Endothelial cell (in vitro differentiated cells): ENCODE measurements at places on chromosomes 5 and 9.

DNA sequence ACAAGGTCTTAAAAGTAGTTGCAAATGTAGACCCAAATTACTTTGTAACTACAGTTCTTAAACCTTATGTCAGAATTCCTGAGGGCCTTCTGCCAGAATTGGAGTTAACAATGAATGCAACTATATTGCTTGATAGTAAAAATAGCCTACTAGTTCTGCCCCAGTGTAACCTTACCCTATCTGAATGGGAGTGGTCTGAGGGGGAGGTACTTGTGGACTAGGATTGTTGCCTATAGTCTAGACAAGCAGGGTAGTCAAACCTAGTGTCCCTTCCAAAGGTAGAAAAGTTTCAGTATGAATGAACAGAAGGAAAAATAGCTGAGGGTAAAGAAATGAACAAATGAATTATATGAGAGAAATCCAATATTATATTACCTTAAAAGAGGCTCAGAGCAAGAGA is 242.2 kb downstream of the PJA2 start:
- no peak for DNase-seq

DNA sequence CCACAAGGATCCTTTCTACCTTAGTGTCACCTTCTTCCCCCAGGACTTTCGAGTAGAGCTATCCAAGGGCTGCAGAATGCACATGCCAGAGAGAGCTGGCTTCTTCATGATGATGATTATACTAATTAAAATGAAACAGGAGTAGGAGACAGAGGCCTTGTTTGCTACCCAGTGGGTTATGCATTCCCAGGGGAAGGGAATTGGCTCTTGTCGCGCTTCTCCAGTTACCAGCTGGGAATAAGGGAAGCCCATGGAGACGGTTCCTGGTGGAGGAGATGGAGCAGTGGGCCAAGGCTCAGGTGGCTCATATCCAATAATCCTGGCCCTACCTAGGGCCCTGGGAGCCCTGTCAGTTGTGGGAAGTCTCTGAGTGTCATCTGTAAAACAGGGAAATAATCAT is 65.1 kb downstream of the WWC1 start:
- DNase-seq, result no peak

- no peak for DNase-seq
Observed at GRCh38 chr9:91150273-91150997, 211.3 kb downstream of the AUH start.

GRCh38 chr5:159304961-159305595 is 25.2 kb downstream of the IL12B start:
- DNase-seq, result no peak

GRCh38 chr9:71941998-71942567 is 30.6 kb downstream of the C9orf85 start:
- DNase-seq, result no peak

- no peak for DNase-seq
Observed at GRCh38 chr9:121645003-121645402, 6.4 kb upstream of the DAB2IP start.

GRCh38 chr5:167702014-167702413 is 589.4 kb upstream of the WWC1 start:
- DNase-seq, result no peak

- no peak for DNase-seq
Observed at GRCh38 chr9:69232135-69232534, 58.1 kb downstream of the TJP2 start.

GRCh38 chr5:135508496-135509005 is 27.2 kb downstream of the NEUROG1 start:
- no peak for DNase-seq

DNA sequence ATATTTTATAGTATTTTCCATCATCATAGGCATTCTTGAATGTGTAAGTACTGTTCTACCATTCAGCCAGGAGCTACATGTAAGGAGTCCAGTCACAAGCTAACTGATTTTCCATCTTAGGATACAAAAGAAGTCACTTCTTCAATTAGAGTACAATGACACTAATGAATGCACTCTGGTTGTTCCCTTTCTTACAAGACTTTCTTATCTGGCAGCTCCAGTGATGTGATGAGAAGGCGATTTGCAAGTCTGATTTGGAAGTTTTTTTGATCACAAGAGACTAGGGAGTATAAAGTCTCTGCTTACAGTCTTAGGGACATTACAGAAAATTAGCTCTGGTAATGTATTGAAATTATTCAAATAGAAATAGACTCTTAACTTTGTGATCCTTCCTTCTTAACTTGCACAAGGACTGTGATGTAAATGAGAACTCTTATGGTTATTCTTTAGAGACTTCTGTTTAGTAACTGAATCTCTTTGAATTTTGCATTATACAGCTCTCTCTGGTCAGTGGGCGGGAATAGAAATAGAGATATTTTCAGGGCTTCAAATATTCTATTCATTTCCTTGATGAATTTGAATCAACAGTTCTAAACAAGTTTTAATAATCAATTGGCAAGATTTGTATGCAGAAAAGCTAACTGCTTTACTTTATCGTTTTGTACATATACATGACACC is 130.4 kb upstream of the CDH6 start:
- no peak for DNase-seq

DNA sequence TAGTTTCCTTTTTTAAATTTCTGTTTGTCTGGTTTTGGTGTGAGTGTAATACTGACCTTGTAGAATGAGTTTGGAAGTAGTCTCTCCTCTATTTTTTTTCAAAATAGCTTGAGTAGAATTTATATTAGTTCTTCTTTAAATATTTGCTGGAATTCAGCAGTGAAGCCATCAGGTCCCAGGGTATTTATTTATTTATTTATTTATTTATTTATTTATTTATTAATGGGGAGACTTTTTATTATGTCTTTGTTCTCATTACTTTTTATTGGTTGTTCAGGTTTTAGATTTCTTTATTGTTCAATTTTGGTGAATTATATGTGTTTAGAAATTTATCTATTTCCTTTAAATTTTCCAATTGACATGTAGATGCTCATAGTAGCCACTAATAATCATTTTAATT is 875.8 kb upstream of the COX7C start:
- DNase-seq, result no peak

DNA sequence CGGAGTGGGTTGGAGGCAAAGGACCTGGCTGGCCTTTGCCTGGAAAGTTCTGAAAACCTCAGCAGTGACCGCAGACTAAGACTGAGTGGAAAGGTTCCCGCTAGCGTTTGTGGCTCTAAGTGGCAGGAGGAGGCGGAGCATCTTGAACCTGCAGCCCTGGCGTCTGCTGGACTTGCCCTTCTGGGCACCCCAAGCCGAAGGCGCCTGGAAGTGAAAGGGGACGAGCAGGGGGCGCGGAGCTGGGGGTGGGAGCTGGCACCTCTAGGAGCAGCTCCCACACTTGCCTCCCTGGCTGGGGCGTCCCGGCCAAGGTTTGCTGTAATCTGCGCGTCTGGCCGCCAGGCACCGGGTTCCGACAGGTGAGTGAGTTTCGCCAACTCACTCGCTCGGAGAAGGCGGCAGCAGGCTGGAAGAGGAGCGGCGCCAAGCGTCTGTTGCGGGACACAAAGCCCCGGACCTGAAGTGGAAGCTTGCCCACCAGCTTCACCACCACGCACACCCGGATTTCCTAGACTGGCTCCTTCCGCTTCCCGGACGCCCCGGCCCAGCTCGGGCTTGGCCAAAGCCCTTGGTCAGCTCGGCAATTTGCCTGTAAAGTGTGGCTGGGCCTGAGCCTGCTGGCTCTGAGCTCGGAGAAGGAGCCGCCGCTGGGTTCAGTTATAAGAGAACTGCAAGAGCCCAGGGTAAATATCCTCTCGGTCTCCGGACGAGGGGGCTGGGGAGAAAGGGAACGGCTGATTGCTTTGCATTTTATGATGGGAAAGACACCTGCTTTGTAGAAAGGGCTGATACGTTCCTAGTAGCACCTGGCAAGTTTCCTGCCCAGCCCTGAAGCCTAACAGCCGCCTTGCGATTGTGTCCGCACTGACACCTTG is at the start of gene GNA14:
GNA14 (minus strand) TSS at position 89 of the 875 bp plus-strand sequence. CDS start 529 bp downstream, outside the sequence.
- peak; percentile 63 for DNase-seq

DNA sequence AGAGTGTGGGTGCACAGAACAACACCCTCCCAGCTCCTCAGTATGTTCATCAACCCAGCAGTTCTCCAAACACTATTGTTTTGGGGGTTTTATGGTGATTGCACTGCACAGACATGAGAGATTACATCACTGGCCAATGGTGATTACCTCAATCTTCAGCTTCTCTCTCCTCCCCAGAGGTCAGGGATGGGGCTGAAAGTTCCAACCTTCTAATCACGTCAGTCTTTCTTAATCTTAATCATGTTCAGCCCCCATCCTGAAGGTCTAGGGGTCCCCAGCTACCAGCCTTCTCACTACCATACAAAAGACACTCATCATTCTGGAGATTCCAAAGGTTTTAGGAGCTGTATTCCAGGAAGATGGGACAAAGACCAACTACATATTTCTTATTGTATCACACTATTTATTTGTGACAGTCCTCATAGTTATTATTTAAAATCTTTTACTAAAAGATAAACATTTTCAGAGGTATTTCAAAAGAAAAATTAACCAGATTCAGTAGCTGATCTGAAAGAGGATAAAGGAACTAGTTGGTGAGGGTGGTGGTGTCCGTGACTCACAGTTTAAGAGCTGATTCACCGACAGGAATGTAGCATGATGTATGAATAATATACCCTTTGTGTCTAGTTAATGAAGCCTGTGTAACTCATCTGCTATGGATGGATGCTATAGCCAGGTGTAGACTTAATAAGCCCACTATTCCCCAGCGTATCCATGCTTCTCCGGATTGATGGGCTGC is 35.6 kb downstream of the RASEF start:
- DNase-seq, result no peak

- DNase-seq, result no peak
Observed at GRCh38 chr9:94250456-94250855, 8.6 kb upstream of the ZNF169 start.

GRCh38 chr5:1203311-1203967 is 2.0 kb downstream of the SLC6A19 start:
- DNase-seq, result no peak

DNA sequence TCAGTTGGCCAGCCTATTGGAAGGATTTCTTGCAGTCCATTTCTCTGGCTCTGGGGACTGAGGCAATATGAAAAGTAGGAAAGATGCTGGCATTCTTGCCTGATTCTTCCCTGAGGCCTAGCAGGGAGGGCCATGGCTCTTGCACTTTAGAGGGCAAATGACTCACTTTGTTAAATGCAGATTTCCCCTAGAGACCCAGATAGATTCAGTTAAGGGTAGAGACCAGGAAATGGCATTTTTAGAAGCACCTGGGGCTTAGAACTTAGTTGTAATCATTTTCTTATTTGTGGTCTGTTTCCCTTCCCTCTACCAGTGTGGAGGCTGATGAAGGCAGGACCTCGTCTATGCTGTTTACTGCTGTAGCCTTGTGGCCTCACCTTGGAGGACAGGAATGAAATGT is 112.8 kb upstream of the NR3C1 start:
- DNase-seq, result no peak

- peak; percentile 16 for DNase-seq
Observed at GRCh38 chr5:127959152-127959764, 124.3 kb upstream of the SLC12A2 start.

GRCh38 chr5:16763211-16763610 is 146.4 kb upstream of the RETREG1 start:
- no peak for DNase-seq

DNA sequence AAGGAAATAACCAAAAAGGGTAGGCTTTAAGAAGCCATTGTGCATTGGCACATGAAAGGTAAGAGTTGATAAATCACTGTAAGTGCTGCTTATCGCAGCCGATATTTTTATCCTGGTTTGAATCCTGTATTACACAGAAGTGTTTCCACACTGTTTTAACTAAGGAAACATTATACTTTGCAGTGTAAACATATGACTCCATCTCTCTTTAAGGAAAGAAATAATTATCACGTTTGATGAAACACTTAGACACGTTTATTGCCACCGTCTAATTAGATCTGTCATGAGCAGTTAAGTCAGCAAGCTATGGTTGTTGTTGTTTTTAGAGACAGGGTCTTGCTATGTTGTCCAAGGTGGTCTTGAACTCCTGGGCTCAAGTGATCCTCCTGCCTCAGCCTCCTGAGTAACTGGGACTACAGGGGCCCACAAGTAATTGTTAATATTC is 85.7 kb upstream of the TNFAIP8 start:
- DNase-seq, result no peak

DNA sequence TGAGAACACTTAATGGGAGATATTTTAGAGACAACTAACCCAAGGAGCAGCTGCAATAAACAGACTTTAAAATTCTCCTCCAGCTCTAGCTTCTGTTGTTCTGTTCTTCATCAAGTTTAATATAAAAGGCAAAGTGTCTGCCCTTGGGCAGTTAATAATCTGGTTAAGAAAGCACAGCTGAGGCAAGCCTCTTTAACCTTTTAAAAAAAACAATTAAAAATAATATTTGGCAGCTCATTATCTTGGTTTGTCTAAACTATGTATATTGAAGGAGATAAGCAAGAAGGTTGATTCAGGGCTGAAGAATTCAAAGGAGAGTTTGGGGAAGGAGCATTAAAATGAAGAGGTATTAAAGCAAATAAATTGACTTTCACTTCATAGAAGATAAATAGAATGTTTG is 75.4 kb downstream of the TSSK1B start:
- no peak for DNase-seq

GRCh38 chr5:2472670-2473069 is 278.8 kb downstream of the IRX2 start:
- DNase-seq, result no peak

GRCh38 chr9:88680041-88680440 is 145.1 kb downstream of the NXNL2 start:
- DNase-seq, result no peak

- DNase-seq, result no peak
Observed at GRCh38 chr5:95609711-95610110, 10.2 kb upstream of the GPR150 start.
